ENCODE measurements at places on chromosomes 3 and 15.

DNA sequence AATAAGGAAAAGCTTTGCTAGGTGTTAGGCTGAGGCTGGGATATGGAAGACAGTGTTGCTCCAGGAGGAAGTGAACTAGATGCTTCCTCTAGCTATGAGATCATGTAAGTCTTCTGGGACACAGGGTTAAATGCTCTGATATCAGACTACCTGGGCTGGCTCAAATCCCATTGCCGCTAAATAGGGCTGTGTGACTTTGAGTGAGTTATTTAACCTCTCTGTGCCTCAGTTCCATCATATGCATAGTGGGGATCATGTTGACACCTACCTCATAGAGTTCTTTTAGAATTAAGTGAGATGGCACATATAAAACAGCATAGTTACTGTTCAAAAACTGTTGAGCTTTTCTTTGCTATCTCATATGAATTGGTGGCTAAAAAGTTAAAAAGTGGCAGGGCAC is 12.6 kb downstream of the RPLP1 start:
- DNase-seq, result no peak

GRCh38 chr3:140424211-140424610 is 253.7 kb upstream of the TRIM42 start:
- DNase-seq, result no peak

DNA sequence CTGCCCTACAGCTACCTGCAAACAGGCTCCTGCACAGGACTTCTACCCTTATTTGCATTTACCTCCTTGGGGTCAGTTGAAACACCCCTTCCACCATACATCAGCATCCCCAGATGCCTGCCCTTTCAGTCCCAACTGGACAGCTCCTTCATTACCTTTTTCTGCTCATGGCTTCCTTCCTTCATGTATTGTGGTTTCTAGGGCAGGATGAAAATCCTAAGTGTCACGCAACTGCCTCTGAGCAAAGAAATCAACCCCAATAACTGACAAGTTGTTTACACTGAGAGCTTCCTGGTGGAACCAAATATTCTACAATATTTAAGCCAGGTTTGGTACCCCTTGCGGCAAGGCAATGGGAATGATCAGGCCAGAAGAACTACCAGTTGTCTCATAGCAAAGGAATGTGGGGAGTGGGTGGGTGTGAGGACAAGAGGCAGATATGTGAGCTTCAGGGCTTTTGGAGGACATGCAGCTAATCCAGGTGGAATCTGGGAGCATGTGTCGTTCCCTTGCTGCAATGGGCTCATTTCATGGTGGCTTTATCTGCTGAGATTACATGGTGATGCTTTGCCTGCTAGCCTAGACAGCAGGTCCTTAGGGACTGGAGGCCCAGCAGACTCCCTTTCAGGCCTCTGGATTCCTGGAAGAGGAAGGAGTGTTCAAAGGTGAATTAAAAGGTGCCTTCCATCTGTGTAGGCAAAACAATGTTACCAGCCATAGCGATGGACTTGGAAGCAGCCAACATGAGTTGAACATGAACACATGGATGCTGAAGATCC is 34.9 kb downstream of the PPCDC start:
- no peak for DNase-seq

DNA sequence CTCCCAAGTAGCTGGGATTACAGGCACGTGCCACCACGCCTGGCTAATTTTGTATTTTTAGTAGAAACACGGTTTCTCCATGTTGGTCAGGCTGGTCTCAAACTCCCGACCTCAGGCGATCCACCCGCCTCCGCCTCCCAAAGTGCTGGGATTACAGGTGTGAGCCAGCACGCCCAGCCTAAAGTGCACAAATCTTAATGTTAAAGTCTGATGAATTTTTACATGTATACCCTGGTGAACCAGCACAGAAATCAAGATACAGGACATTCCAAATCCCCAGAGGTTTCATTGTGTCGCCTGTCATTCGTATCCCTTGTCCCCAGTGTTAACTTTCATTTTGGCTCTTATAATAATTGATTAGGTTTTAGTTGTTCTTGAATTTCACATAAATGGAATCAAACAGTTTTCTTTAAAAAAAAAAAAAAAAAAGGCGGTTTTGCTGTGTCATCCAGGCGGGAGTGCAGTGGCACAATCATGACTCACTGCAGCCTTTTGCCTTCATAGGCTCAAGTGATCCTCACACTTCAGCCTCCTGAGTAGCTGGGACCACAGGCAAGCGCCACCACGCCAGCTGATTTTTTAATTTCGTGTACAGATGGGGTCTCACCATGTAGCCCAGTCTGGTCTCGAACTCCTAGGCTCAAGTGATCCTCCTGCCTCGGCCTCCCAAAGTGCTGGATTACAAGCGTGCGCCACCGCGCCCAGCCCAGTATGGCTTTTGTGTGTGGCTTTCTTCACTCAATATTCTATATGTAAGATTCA is 1.5 kb upstream of the TM4SF19 start:
- no peak for DNase-seq

- no peak for DNase-seq
Measured at GRCh38 chr15:37981775-37982174, 47.3 kb downstream of the TMCO5A start.

DNA sequence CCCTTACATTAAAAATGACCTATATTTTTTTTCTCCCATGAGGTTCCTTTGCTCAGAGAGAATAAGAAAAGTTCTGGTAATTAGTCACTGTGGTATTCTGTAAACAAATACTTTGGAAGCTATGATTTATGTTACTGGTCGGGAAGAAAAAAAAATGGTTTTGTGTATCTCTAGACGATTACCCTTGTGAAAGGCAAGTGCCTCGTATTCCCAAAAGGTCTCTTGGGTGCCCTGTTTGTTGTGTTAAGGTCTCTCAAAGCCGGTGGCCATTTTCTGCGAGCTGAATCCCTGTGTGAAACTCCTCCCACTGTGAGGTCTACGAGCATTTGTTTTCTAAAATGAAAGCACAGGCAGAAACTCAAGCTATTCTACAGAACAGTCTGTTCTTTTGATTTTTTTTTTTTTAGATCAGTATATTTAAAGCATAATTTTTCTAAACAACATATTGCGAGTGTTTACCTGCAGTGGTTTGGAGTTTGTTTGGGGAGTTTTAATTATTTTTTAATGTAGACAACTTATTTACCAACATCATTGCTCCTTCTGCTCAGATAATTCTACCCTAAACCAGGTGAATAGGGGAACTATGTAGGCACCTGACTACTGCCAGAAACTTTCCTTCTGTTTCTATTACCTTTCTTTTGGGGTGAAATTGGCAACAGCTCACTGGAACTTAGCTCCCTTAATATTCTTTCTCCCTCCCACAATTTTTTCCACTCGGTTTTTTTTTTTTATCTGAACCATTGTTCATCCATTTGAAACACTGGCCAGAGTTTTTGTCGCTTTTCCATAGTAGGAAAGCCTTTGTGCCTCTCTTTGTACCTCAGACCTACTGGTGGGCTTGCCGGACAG is 44.0 kb downstream of the ZBTB38 start:
- no peak for DNase-seq

DNA sequence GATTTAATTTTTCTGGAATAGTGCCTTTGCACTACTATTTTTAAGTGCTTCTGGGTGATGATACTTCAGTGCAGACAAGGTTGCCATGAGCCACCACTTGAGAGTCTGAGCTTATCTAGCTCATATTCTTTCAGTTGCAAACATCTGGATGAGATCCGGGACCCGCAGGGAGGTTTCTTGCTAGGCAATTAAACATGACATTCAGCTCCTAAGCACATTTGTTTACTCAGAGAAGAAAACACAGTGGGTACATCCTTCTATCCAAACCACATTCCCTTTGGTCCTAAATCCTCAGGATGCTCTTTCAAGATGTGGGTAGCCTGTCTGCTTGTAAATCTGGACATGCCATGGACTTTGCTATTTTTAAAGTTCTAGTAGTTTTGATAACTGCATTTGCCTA is 12.0 kb downstream of the PLSCR1 start:
- no peak for DNase-seq

GRCh38 chr3:111152496-111152895 is 80.9 kb downstream of the NECTIN3 start:
- no peak for DNase-seq

Measured in stimulated activated CD4-positive, alpha-beta T cell treated with anti-CD3 and anti-CD28 coated beads, Interleukin-12 subunit alpha, Interleukin-12 subunit beta, amount 100 ng/mL, for 48 hours (primary cell).